Osteocyte (in vitro differentiated cells): ENCODE measurements at places on chromosomes 3 and 15.

GRCh38 chr3:40581166-40581565 is 56.4 kb downstream of the ZNF621 start:
- DNase-seq = no peak

DNA sequence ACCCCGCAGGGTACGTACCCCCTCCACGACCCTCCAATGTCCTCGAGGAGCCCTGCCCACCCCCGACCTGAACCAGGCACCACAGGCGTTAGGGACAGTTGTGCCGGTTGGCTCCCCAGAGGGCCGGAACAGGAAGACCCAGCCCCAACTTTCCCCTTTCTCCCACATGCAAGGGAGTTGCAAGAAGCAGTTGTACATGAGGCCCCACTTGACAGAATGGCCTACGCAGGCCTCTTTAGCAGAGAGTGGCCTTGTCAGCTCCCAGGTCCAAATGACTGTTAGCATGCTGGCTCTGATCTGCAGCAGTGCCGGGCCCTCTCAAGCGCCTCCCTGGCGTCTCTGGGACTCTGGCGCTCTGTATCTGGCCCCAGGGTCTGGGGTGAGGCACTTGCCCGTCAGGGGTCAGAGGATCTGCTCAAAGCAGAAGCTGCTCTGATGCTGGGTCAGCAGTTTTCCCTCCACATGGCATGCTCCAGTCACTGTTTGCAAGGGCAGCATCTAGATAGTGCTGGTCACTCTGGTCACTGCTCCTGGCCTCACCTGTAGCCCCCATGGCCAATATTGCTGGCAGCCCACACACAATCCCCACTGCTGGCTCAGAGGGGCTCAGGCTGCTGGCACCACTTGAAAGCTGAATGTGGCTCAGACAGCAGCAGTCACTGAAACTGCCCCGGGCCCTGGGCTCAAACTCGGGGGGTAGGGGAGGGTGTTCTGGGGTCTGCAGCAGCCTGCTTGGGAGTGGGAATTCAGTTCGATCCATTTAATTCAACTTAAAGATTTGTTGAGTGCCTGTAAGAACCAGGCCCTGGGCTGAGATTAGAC is 254.5 kb downstream of the FAM43A start:
- peak; percentile 75 for DNase-seq

- DNase-seq = no peak
These were observed 7.2 kb downstream of the DNASE1L3 start for GRCh38 chr3:58203541-58203940.

DNA sequence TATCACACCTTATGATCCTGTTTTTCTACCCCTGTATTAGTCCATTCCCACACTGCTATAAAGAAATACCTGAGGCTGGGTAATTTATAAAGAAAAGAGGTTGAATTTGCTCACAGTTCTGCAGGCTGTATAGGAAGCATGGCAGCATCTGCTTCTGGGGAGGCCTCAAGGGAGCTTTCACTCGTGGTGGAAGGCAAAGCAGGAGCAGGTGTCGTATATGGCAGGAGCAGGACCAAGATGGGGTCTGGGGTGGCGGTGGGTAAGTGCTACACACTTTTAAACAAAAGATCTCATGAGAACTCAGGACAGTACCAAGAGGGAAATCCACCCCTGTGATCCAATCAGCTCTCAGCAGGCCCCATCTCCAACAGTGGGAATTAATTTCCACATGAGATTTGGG is 15.4 kb upstream of the SCAP start:
- no peak for DNase-seq

DNA sequence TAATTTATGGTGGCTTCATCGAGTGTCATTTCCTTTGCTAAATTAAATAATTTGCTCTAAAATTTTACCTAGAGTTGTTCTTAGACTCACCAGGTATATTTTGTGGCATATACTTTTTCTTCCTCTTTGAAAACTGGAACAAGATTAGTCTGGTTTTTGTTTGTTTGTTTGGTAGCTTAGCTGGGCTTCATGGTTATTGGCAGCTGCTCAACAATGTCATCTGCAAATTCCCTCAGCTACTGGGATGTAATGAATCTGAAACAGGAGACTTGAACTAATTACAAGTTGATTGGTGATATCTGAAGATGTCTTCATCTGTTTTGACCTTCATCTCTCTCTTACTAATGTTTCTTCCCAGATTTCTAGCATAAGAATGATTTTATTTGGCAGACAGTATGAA is 270.5 kb upstream of the P2RY1 start:
- DNase-seq = no peak

DNA sequence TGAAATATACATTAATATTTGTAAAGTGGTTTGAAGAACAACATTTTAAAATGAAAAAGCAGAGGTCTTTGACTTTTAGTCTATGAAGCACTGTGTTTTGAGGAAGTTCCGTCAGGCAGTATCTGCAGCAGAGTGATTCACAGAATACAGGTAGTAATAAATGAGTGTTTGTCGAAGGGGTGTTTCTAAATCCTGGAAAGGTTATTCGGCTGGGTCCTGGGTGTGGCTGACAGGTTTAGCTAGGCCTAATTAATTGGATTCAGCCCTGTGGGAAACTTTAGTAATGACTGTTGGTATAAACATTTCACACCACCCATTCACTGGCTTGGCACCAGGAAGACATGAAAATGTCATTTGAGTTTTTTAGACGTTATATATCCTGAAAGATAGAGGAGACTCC is 51.3 kb downstream of the TIPARP start:
- DNase-seq = no peak

- no peak for DNase-seq
These were observed 545.0 kb upstream of the TBL1XR1 start for GRCh38 chr3:177742273-177742672.

- DNase-seq = no peak
These were observed at the start of gene REC114 for GRCh38 chr15:73442968-73443367. REC114 (plus strand) TSS chr15:73443164; CDS start chr15:73443186, 22 bp downstream.

- no peak for DNase-seq
These were observed 6.4 kb downstream of the ITIH4 start for GRCh38 chr3:52824037-52824436.

DNA sequence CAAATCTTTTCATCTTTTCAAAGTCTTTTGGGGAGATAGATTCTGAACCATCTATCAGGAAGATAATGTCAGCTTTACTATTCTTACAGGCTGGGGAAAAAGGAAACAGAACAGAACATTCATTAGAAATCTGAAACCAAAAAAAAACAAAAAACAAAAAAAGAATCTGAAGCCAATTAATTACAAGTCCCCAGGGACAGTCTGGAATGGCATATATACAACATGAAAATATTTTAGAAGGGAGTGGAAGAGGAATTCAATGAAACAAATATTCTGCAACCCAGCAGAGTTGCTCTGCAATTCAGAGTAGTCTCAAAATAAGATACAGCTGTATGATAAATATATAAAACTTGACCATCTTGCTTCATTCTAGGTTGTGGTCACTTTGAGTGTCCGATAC is 41.7 kb upstream of the CAPN7 start:
- no peak for DNase-seq

- no peak for DNase-seq
These were observed 389.4 kb upstream of the TPM1 start for GRCh38 chr15:62653122-62653521.

DNA sequence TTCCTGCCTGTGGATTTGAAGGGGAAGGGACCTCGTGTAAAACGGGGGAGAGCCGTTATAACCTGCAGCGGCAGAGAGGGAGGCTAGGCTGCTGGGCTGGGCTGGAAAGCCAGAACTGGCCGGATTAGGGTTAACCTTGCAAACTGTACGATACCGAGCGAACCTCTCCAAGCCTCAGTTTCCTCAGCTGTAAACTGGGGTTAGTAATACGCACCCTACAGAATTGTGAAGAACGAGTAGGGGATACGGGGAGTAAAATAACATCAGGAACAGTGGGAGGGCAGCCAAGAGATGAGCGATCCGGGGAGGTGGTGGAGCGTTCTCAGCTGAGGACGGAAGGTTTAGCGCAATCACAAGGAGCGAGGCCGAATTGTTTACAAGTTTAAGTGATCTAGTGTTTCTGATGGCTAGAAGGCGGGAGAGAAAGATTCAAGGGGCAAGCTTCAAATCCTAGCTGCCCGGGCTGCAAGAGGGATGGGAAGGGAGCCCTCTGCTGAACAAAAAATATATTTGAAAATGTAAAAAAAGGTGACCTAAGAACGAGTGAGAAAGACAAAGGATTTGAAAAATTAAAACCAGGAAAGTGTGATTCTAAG is 768 bp upstream of the SEMA5B start:
- no peak for DNase-seq

DNA sequence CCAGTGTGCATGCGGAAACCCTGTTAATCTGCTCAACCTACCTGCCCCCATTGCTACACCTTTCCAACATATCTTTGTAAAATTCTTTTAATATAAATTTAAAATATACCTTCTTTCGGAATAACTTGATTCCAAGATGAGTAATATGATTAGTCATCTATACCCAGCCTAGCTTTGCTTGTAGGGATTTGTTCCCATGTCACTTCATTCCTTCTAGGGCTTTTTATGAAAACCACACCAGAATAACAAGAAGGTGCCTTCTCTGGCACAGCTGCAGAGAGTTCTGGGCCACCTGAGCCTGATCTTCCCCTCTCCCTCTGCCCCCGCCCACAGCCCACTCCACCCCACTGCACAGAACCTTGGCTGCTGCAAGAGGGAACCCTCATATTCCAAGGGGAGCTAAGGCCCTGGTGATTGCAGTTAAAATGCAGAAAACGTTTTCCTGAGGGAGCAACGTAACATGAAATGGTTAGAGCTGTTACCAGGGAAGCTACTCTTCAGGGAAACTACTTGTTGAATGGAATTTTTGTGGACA is 38.6 kb upstream of the HACD2 start:
- no peak for DNase-seq

- DNase-seq = no peak
These were observed 25.7 kb downstream of the RNU5B-1 start for GRCh38 chr15:65329984-65330735.

GRCh38 chr3:10378742-10379141 is 57.8 kb upstream of the SEC13 start:
- DNase-seq = no peak

DNA sequence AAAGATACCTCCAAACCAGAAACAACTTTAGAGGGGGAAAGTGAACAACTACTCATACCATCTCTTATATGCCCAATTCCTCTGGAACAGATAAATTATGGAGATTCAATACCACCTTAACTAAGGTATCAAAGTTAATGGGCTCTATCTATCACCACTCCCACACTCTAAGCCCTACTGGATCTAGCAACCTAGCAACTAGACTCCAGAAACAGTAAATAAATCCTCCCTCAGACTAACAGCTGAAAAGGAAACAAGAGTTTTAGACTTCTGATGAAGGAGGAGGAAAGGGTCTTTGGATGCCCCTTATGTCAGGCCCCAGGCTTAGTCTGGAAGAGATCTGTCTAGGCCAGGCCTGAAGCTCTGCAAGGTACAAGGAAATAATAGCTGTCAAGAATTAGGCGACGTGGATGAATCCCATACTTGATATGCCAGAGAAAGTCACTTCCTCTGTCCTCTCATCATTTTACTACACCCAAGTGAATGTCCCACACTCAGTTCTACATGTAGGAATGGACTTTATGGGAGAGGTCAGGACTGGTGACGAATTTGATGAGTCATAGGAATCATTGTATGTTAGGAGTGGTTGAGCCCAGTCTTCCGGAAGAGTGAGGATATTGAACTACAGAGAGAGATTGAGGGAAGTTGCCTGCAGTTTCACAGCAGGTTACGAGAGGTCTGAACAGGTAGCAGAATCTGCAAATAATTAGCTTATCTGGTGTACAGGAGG is 113.8 kb downstream of the AKAP13 start:
- no peak for DNase-seq

DNA sequence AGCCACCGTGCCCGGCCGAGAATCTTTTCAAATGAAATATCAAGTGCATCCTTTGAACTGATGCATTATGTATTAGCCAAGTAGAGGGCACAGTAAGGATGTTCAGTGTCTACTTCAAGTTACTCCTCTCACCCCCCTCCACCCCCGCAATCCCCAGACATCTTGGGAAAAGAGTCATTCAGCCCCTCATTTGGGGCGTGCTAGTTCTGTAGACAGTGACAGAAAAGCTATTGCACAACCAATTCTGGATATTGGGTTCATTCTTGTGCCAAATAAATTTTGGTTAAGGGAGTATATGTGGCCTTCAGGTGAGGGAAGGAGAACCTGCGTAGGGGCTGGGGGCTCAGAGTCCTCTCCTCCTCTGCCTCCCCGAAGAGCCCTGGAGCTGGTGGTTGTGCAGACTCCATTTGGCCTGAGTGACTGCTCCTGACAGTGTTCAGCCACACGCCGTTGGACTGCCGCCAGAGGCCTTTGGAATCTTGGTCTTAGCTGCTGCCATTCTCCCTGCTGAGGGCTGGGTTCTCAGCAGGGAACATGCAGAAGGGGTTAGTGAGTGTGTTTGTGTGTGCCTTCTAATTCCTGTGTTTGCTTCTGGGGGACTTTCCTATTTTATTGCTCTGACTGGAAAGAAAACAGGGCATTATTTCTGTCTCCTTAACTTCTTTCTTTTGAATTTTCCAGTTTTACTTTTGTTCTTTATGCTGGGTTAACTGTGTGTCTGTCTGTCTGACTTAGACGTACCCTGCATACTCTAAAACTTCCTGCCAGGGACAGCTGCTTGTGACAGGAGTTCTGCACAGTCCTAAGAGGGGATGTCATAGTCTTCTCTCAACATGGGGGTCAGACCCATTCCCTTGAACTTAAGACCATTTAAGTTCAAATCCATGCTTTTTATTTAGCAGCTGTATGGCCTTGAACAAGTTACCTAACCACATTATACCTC is 21.0 kb downstream of the RARB start:
- peak; percentile 92 for DNase-seq

GRCh38 chr15:78080088-78080460 is 2.6 kb upstream of the TBC1D2B start:
- no peak for DNase-seq

GRCh38 chr15:63076714-63077046 is 34.1 kb downstream of the TPM1 start:
- no peak for DNase-seq

DNA sequence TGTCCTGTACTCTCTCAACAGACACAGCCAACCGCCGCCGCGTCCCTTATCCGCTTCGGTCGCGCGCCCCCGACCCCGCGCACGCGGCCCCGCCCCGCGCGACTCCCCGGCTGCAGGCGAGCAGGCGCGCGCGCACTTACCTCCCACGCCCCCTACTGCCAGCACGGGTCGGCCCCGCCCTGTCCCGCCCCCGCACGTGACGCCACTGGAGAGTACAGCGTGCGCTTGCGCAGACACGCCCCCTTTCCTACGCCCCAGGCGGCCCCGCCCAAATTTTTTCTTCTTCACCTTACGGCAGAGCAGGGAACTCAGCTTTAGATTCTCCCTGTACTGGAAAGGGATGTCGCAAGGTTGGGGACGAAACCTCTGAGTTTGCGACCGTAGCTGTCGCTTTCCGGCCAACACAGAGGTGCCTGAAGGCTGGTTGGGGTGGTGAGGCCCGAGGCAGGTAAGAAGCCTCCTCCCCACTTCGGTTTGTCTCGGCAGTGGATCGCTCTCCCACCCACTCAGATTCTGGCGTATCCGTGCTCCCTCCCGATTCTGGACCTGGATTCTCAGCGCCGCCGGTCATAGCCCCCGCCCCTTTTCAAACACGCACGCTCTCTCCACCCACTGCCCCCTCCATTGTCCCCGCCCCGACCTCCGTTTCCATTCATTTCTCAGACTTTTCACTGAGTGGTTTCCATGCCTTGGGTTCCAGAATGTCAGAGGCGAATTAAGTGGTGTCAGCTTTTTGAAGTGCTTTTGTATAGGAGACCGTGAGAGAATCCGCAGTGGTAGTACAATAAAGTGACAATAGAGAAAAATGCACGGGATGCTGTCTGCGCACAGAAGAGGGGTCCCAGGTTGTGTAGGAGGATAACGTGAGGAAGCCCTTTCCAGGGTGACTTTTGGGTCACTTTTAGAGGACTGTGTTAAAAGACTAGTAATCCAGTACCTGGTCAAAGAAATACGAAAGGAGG is at the start of the genes MYO9A and SENP8:
MYO9A (minus strand) TSS at position 134 of the 962 bp plus-strand sequence. CDS start 71,587 bp downstream, outside the sequence.
SENP8 (plus strand) TSS at position 387 of the 962 bp plus-strand sequence. CDS start 21,221 bp downstream, outside the sequence.
- DNase-seq = peak; percentile 99

- no peak for DNase-seq
These were observed 53.3 kb downstream of the TIPARP start for GRCh38 chr3:156727519-156728205.
